HTR-8/SVneo (cell line): ENCODE measurements at places on chromosomes 6 and 20.

GRCh38 chr6:158044525-158044888, 62.8 kb downstream of the SYNJ2 start:
- no peak for DNase-seq

DNA sequence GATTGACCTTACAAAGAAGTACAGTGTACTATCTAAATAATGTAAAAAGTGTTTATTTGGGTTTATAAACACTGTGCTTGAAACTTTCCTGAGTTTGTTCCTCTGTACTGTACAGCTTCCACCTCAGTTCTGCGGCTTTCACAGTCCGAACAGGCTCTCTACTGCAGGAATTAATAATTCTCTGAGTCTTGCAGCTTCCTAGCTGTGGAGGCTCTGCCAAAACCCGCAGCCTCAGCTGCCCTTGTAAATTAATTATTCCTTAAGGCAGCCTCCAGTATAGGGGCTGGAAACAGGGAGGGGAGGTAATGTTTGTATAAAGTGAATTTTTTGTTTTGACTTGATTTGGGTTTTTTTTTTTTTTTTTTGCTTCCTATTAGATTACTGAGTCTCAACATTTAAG, 19.2 kb downstream of the TSPYL4 start:
- DNase-seq, result no peak

- no peak for DNase-seq
These were observed 23.5 kb upstream of the ANGPT4 start for GRCh38 chr20:939606-940005.

DNA sequence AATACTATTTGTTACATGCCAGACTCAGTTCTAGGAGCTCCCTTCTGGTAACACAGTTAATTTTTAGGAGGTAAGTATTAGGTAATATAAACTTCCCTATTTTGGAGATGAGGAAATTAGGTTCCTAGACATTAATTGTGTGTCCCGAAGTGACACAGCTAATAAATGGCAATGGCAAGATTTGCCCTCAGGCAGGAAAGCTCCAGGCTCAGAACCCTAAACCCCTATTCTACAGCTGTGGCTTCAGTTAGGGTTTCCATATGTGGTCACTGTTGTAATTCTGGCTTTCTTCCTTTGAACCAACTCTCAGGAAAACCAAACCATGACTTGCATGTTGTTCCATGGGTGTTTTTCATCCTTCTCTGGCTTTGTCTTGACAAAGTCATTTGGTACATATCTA, 188.2 kb downstream of the PLCB1 start:
- no peak for DNase-seq

DNA sequence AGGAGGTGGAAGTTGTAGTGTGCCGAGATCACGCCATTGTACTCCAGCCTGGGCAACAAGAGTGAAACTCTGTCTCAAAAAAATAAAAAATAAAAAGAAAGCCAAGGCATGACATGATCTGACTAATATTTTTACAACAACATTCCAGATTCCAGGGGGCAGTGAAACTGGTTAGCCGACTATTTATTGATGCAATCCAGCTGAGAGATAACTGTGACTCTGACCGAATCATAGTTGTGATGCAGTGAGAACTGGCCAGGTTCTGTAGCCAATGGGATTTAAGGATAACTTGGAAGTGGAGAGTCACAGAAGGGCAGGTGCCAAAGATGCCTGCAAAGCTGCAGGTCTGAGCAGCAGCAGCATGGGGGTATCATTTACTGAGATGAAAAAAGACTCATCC, 82.9 kb upstream of the TSHZ2 start:
- DNase-seq, result no peak

DNA sequence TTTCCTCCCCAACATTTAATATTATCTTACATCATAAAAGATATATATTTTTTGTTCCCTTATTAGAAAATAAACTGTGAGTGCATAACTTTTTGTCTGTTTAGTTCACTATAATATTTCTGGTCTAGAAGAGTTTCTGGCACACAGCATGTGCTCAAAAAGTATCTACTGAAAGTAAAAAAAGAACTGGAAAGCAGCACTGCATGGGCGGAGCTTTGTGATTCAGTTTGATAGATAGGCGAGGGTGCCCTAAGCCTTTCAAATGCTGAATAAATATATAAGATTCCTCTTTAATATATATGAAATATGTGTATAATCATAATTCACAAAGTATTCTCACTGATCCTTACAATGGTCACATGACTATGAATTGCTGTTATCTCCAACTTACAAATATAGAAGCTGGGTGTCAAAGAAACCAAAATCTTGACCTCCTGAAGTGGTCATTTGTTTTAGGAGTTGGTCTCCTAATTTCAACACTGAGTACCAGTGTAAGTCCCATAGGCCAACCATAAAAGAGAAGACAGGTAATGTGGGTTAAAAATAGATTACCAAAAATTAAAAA, 50.8 kb downstream of the OR2B2 start:
- no peak for DNase-seq

DNA sequence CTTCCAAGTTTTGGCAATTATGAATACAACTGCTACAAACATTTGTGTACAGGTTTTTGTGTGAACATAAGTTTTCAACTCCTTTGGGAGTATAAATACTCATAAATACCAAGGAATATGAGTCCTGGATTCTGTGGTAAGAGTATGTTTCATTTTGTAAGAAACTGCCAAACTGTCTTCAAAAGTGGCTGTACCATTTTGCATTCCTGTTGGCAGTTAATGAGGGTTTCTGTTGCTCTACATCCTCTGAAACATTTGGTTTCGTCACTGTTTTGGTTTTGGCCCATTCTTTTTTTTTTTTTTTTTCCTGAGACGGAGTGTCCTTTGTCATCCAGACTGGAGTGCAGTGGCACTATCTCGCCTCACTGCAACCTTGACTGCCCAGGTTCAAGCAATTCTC, 8.5 kb downstream of the AP5S1 start:
- DNase-seq, result no peak

- DNase-seq, result no peak
These were observed 268.6 kb downstream of the FOXA2 start for GRCh38 chr20:22315771-22316170.

DNA sequence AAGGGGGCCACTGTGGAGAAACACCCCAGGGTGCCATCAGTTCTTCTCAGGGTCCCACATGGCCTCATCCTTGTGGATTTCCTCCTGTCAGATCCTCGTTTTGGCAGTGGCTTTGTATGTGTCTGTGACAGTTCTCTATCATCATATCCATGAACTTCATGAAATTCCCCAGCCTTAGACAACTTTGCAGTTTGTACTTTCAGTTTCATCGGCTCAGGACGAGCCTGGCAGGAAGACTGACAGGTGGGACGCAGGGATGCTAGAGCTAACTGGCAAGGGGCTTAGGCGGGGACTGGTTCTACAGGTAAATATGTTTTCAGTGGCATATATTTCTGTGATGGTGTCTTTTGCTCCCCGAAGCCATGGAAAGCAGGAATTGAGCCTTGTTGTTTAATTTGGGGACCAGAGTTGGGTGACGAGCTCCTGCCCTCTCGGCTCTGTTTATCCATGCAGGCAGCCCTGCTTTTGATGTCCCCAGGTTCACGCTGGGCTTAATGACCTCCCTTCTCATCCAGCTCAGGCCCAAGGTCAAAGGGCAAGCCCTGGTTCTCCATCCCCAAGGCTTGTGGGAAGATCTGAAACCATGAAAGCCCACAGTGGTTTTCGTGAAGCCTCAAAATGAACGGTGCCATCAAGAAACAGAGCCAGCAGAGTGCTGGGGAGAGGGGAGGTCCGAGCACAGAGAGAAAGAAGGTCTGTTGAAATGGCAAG, 11.2 kb downstream of the SDCBP2 start:
- DNase-seq, result no peak

GRCh38 chr6:167839755-167840154, 13.0 kb downstream of the AFDN start:
- DNase-seq, result no peak

DNA sequence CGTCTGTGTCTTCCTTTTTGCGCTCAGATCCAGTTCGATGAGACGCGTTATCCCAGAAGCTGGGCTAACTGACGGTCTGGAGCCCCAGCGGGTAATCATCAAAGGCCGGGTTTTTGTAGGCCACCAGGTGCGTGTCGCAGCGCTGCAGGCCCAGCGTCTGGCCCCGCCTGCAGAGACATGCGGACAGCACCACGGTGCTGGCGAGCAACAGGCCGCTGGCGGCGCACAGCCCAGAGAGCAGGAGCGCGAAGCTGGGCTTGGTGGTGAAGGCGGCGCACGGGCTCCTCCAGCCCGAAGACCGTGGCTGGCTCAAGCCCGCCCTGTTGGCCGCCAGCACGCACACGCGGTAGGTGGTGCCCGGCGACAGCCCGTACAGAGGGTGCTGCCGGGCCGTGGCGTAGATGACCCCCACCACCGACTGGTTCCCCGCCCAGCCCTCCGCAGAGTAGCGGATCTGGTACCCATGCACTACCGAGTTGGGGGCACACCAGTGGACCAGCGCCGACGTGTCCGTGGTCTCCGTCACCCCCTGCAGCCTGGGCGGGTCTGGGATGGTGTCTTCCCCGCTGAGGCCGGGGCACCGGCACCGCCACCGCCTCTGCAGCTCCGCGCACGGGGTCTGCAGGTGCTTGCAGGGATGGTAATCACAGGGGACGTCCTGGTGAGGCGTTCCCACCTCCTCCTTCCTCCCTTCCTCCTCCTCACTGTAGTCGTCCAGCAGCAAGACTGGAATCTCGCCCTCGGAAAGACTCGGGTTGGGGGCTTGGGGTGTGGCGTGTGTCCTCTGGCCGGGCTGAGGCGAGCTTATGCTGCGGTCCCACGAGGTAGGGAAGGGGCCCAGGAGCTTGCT, 12.7 kb downstream of the LRRN4 start:
- DNase-seq, result no peak

GRCh38 chr6:144405163-144405562, 120.0 kb downstream of the UTRN start:
- no peak for DNase-seq

DNA sequence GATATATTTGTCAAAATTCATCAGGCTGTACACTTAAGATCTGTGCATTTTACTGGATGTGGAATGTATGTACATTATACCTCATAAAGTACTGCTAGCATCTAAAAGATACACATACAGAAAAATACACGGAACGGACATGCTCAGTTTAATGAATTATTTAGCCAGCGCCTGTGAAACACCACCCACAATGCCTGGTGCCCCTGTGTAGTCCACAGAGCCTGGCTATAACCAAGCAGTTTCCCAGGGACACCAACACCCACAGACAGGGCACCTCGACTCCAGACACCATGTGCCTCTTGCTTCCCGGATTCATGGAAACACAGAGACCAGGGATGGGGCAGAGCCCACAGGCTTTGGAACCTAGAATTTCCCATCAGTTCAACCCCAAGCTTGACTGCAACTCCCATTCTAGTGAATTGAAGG, 17.4 kb upstream of the ARMC12 start:
- no peak for DNase-seq

DNA sequence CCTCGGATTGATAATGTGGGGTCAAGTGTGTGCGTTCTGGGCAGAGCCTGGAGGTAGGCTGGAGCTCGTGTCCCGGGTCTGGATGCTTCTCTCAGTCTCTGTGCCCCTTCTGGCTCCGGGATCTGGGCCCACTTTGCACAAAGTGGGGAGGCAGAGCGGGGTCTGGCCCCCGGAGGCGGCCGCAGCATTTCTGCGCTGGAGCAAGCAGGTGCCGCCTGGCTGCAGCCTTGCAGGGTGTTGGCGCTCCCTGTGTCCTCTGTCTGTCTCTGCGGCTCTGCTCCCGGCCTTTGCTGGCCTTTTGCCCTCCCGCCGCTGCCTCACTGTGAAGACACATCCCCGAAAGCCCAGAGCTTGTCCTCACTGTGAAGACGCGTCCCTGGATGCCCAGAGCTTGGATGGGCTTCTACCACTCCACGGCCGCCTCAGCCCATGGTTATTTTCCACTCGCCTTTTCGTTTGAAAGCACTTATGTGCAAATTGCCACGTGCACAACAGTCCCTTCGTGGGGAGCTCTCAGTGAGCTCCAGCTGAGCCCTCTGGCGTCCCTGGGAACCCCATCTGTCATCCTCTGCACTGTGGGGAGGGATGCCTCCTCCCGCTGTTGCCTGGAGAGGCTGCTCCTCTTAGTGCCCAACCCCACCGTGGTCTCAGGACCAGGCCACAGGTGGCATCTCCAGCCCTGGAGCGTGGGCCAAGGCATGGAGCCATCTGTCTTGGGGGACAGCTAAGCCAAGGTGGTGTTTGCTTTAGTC, 17.4 kb downstream of the SLCO4A1 start:
- no peak for DNase-seq

- DNase-seq, result no peak
These were observed 17.5 kb downstream of the CTCFL start for GRCh38 chr20:57507477-57507876.

- no peak for DNase-seq
These were observed 70.4 kb upstream of the KCNG1 start for GRCh38 chr20:51093240-51093763.

DNA sequence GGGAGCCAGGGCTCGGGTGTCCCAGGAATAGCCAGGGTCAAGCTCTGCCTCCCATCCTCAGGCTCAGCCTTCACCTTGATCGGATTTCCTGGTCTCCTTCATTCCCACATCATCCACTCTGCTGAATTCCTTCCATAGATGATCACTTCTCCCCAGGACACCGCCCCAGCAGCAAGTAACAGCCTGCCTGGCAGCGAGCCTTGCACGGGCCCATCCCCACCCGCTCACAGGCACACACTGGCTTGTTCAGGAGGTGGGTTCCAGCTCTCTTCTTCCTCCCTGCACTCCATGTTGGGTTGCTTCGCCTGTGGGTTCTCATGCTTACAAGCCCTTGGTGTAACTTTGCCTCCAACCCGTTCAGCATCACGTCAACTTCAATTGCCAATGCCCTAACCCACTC, 113.0 kb upstream of the IYD start:
- DNase-seq, result no peak

- DNase-seq, result peak; percentile 84
These were observed 168.6 kb downstream of the CD83 start for GRCh38 chr6:14286144-14286543.
